ENCODE measurements at places on chromosomes 6 and 20.
A peak's percentile ranks its signal among the peaks of the same experiment; 100 is the strongest.

GRCh38 chr20:20083807-20084206 lies 31.5 kb downstream of the CFAP61 start:
- peak; percentile 41 for DNase-seq

- no peak for DNase-seq
Observed at GRCh38 chr20:6838181-6838826, 70.8 kb downstream of the BMP2 start.

- no peak for DNase-seq
Observed at GRCh38 chr6:155493694-155494143, 38.1 kb upstream of the NOX3 start.

DNA sequence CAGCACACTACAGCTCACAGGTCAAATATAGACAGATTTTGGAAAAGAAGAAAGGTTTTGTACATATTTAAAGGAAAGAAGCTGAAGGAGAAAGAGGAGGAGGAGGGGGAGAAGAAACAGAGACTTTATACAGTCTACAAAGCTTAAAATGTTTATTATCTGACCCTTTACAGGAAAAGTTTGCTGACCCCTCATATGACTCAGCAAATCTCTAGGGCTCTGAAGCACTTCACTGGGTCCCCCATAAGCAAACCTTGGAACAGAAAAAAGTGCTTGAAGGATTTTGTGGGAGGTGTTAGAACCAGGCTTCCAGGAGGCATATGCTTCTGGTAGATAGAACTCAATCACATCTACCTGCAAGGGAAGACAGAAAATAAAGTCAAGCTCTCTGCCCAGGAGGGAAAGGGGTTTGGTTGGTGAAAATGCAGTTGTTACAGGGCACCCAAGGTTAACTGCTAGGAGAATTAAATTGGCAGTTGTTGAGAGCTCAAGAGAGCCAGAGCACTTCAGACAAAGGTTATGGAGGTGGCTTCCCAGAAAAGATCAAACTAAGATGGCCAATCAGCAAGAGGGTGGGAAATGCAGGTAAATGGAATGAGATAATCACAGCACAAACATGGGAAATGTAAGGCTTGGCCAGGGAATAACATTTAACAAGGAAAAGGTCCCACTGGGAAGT lies 207.4 kb upstream of the SGK1 start:
- no peak for DNase-seq

GRCh38 chr6:12507636-12508035 lies 208.9 kb upstream of the PHACTR1 start:
- DNase-seq: no peak

- DNase-seq: no peak
Observed at GRCh38 chr6:4665489-4666417, 110.5 kb upstream of the CDYL start.

DNA sequence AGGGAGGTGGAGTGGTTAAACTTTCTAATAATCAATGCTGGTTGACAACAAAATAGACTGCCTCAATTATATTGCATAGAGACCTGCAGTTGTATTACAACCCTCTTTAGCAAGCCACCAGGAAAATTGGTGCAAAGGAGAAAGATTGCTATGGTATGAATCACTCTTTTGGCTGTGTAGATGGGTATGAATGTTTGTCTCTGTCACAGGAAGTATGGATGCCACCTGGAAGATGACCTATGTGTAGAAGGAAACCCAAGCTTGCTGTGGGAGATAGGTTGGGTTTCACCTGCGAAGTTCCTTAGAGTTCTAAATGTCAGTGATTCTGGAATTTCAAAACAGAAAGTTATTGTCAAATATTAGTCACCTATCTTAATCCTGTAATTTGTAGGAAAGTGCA lies 134.6 kb downstream of the SOBP start:
- no peak for DNase-seq

GRCh38 chr6:129419324-129419723 lies 290.7 kb downstream of the ARHGAP18 start:
- no peak for DNase-seq

DNA sequence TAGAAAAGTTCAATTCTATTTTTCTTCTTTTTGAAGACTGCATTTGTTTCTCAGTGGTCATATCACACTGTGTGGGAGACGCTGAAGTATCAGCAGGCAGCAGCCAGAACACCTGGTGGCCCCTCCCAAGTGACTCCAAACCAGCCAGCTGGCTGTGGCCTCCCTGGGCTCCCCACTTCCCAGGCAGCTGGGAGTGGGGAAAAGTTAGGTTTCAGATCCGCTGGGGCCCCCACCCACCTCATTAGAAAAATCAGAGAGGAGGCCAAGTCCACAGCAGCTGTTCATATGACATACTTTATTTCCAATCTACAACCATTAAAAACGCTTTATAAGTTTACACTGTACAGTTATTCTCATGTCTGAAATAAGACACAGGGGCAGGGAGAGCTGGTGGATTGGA lies 3.6 kb upstream of the DSN1 start:
- DNase-seq: no peak

GRCh38 chr6:47206626-47207025 lies 103.1 kb downstream of the TNFRSF21 start:
- no peak for DNase-seq

DNA sequence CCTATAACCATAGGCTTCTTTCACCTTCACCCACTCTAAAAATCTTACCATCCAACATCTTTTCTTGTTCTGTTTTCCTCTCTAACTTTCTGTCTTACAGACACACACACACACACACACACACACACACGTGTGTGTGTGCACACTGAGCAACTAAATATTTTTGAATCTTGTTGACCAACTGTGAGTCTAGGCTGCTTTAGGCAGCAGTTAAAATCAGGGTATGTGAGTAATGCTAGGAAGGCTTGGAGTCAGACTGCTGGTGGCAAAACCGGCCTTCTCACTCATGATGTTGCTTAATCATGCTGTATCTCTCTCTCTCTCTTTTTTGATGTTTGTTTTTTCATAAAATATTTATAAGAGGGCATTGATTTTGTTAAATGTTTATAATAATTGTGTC lies 103.1 kb upstream of the TBX18 start:
- no peak for DNase-seq

DNA sequence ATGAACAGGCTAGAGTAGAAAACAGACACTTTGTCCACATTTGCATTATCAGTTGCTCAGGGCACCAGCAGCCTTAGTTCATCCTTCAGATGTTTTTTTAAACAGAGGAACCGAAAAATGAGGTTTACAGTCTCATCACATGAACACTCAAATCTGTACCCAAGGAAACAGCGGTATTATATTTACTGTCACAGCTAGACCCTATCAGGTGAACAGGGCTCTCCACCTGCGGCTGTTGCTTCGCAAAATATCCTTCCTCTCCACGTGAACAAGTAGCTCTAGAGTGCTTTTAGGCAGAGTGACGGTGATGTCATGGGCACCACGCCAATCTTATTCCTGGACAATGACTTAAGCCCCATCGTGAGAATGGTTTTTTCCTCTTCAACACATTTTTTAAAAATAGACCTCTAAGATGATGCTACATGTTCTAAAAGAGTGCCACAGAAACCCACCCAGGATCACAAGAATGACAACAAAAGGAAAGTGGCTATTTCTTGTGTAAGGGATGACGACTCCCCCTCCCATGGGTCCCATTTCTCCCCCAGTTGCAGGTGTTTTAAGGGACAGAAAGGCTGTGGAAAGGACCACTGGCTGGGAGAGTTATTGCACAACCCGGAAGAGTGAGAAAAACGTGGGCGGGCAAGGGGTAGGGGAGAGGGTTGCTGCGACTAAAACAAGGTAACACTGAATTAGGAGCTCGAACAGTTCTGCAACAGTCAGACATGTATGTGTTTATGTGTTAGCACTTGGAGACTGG lies 77.7 kb downstream of the EFHC1 start:
- no peak for DNase-seq

DNA sequence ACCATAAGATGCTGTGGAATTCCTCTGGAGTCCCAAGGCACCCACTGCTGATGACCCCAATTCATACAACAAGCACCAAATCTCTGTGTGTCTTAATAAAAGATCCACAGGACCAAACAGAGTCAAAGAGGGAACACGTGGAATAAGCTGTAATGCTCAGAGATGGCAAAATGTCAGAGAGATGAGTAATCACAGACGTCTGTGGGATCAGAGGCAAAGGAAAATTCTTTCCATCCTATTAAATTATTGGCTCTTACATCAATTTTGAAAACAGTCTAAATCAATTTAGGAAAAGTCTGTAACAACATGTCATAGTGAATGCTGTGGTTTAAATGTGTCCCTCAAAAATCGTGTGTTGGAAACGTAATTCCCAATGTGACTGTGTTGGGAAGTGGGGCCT lies 17.5 kb upstream of the SAMD3 start:
- DNase-seq: no peak

DNA sequence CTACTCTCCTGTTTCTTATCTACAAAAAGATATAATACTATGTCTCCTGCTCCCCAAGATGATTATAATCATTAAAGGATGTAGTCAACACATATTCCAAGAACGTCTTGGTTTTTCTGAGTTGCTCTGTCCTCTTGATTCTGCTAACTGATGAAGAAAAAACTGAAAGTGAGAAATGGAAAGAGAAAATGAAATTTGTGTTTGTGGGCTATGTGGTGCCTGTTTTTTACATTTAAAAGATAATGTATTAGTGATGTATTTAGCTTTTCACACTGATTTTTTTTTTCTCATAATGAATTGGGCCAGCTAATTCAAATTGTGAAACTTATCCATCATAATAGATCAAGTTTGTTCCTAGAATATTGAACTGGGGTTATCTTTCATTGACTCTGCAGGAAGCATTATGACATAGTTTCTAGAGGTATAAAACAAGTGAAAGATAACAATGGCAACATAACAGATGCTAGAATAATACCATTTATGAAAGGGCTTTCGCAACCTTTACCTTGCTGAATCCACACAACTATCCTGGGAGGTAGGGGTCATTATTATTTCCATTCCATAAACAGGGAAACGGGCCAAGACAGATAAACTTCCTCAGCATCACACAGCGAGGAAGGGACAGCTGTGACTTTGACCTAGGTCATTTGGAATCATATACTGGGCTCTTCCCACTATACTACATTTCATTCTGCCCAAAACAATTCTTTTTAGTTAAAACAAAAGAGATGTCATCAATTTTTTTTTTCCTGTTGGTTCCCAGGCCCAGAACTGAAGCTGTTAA lies 336.7 kb downstream of the GJA1 start:
- no peak for DNase-seq

DNA sequence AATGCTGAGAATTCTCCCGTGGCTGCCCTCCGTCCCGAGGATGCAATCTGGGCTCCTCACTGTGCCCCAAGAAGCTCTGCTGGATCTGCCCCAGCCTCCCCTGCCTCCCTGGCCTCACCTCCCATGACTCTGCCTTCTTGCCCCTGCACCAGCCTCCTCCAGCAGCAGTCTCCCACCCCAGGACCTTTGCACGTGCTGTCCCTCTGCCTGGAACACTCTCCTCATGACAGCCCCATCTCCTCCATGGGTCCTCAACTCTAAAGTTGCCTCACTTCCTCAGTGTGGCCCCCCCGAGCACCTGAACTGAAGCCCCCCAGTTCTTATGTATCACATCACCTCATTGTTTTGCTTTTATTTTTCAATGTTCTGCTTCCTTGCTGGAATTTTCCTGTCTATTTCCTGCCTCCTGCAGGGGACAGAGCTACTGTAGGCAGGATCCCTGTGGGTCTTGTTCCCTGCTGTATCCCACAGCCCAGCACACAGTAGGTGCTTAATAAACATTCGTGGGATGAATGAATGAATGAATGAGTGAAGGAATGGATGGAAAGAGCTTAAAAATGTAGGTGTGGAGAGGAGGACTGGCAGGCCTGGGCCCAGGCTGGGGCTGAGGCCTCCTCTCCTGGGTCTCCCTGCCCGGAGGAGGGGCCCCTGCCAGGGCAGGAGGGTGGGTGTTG lies 42.2 kb downstream of the CEBPB start:
- no peak for DNase-seq

DNA sequence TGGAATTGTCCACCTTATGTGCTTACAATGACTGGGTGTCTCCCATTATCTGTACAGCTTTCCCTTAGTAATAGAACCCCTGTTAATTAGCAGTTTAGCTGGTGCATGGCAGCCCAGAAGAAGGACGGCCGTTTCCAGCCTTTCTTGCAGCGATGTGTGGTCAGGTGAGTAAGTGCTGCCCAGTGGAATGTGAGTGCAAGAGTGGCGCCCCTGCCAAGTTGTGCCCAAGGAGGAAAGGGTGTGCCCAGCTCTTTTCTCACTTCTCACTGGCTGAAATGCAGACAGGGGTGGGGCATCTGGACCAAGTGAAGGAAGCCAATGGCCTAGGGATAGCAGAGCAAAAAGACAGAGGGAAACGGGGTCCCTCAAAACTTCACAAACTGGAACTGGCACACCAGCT lies 296.8 kb downstream of the PREX1 start:
- no peak for DNase-seq

DNA sequence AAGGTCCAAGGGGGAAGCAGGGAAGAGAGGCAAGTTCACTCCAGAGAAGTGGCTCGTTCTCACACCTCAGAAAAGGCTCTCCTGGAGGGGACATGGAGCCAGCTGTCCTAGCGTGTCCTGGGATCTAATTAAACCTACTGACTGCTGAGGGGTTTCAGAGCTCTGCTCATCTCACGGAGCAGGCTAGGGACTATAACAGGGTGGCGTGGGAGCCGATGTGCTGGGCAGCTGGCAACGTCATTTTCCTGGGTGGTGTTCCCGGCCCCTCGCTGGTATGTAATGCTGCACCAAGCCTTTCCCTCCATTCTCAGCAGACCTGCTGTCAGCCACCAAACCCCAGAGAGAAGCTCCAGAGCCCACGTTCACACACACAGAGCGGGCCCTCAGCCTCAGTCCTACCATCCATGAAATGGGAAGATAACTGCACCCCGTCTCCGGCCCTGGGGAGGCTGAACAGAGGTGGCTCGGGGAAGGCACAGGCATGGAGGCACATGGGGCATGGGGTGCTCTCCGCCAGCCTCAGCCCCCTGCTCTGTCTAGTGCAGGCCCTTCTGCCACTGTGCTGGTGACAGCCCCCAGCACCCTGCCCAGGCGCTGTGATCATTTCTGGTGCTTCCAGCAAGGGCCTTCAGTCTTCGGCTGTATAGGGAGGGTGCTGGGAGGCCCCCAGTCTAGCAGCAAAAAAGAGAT lies 1.9 kb downstream of the CST7 start:
- DNase-seq: no peak

DNA sequence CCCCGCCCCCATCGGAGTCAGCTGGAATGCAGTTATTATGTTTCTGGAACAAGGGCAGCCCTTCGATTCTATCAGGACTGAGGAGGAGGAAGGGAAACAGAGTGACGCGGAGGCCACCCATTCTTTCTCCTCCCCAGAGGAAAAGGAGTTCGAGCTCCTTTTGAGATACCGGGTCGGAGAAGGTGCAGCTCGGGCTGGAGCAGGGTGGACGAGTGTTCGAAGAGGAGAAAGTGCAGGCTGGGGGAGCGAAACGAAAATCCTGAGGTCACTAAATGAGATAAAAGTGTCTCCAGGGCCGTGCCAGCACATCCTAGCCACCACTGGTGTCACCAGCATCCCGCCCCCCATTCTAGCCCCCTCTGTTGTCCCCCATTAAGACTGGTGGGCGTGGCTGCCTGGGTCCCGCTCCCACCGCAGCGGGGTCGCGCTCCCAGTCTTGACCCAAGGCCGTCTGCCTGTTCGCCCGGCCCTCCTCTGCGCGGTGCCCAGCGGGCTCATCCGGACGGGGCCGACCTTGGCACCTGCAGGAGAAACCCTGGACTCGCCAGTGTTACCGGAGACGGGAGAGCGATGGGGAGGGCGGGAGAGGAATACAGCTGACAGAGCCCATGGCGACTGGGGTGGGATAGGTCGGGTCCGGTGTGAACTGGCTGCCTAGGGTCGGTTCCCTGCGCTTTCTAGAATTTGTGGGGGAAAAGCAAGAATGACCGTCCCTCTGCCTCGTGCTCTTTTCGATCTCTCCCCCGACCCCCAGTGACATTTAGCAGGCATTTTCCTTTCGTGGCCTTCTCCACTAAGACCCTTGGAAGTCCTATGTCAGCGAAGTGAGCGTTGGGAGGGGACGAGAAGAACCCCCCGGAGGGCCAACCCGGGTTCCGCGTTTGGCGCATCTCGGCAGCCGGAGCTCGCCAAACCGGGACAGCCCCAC lies 16.2 kb downstream of the FOXA2 start:
- no peak for DNase-seq

All from CD4-positive, alpha-beta T cell treated with Interleukin-17A for 1 hour (primary cell).